M059J (cell line): ENCODE measurements at places on chromosomes 3 and 15.

- DNase-seq = no peak
These were observed 18.6 kb downstream of the UBE2Q2 start for GRCh38 chr15:75861750-75862402.

- DNase-seq = no peak
These were observed 37.0 kb downstream of the STARD9 start for GRCh38 chr15:42612367-42612912.

DNA sequence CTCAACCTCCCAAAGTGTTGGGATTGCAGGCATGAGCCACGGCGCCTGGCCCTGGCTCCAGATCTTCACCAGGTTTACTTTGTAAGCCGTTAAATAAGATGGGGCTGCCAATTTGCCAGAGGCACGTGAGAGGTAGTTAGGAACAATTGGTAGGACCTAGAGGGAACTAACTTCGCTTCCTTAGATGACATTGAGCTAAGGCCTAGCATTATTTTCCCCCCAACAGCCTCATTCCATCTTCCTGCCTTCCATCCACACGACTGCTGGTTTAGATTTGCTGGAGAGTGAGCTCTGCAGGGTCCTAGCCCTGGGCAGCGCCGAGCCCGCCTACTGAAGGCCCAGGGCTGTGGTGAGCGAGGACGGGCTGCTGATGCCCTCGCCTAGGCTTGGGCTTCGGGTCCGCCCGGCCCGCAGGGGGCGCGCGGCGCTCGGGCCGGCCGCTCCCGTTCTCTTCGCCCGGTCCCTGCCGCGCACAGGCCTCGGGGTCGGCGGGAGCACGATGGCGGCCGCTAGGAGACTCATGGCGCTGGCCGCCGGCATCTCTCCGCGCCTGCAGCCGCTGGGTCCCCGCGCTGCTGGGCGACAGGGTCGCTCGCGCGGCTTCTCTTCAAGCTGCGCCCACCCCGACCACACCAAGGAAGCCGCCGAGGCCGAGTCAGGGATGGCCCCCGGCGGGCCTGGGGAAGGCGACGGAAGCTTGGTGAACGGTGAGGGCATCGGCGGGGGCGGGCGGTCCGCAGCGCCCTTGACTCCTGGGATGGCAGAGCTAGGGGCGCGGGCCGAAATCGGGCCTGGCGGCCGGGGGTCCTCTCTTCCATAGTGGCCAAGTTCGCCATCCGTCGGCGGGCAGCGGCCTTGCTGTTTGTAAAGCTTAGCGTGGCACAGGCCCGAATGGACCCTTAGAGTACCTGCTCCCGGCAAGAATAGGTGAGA is 21.9 kb downstream of the DHX30 start:
- DNase-seq = peak; percentile 79

DNA sequence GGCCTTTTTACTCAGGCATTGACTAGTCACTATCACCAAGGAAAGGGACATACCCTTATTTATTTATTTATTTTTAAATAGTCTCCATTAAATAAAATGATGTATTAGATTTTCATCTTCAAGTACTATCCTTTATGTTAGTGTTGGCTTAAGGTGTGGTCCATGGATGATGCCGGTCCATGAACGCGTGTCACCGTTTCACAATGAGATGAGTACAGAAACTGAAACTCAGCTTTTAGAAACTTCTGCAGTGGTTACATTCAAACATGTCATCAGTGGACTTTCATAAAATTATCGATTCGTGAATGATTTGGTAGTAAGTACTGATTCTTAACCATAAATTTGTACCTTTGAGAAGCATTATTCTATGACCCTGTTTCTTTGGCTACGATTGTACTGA is 166.6 kb downstream of the SATB1 start:
- DNase-seq = no peak

- peak; percentile 34 for DNase-seq
These were observed 363.2 kb downstream of the NAALADL2 start for GRCh38 chr3:175222356-175222755.
